ENCODE measurements at places on chromosomes 5 and 9.

- no peak for DNase-seq
Observed at GRCh38 chr9:99187311-99187710, 34.4 kb downstream of the ALG2 start.

DNA sequence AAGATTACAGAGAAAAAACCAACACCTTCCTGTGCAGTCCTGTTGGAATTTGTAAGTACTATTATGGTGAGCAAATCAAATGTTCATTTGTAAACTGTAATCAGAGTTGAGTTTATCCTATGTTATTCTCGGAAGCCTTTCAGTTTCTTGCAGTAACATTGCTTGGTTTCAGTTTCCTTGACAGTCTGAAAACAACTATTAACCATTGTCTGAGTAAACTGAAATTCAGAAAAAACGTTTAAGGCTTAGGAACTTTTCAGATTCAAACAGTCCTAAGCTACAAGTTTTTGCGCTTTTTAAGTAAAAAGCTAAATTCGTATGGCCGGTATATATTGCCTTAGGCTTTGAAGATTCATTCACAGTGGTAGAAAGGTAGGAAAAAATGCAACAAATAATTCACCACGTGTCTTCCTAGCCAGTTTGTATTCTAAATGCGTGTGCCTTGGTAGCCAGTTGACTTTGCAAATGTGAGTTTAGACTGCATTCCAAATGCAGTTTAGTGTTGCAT, 2.5 kb downstream of the GPBP1 start:
- no peak for DNase-seq

DNA sequence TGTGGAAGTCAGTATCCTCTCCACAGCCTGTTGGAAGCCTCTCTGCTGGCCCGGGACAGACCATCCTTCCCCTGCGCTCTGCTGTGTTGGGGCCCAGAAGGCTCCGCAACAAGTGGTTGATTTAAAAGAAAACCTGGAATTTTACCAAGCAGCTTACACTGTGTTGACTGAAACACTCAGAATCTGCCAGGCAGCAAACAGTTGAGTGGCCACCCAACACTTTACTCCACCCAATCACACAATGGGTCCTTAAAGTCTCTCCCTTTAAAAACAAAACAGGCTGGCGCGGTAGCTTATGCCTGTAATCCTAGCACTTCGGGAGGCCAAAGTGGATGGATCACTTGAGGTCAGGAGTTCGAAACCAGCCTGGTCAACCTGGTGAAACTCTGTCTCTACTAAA, 28.0 kb upstream of the DMRT3 start:
- no peak for DNase-seq

DNA sequence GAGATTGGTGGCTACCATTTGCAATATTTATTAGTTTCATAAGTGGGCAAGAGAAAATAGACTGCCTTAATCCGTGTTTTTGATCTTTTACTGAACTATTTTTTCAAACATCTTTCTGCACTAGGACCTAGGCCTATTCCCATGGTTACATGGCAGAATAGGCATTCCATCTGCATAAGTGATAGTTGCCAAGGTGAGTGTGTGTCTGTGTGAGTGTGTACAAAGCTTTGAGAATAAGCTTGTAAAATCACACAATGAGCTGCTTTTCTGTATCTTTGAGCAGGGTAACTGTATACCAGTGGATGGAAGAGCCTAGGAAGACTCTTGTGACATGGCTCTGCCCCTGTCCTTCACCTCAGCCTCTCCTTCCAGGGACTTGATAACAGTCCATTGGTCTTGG, 92.7 kb downstream of the SGCD start:
- no peak for DNase-seq

DNA sequence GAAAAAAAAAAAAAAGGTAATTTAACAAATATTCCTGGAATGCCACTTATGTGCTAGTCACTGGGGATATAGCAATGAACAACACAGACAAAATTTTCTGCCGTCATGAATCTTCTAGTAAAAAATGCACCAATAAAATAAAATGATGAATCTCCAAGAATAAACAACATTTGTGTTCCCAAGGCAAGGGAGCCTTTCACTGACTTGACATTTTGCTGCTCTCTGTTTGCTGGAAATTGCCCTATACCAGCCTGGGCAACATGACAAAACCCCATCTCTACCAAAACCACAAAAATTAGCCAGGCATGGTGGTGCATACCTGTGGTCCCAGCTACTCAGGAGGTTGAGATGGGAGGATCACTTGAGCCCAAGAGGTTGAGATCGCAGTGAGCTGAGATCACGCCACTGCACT, 64.5 kb upstream of the ERBIN start:
- no peak for DNase-seq

GRCh38 chr5:41841325-41841724, 28.9 kb downstream of the OXCT1 start:
- DNase-seq = no peak

- no peak for DNase-seq
Observed at GRCh38 chr5:111518777-111519176, 6.4 kb upstream of the STARD4 start.

All from omental fat pad (tissue), 4 donors.